Mesenteric fat pad (tissue), 1 donor: ENCODE measurements at places on chromosomes 11 and 22. TPM values are rescaled to one million over a fixed set of nuclear protein-coding genes. Genes with fewer than 3 reads are reported as not detected.

- DNase-seq = no peak
Observed at GRCh38 chr11:118918686-118919280, 6.9 kb downstream of the BCL9L start.

UPB1 gene
- 0.32 TPM for total RNA-seq

DNA sequence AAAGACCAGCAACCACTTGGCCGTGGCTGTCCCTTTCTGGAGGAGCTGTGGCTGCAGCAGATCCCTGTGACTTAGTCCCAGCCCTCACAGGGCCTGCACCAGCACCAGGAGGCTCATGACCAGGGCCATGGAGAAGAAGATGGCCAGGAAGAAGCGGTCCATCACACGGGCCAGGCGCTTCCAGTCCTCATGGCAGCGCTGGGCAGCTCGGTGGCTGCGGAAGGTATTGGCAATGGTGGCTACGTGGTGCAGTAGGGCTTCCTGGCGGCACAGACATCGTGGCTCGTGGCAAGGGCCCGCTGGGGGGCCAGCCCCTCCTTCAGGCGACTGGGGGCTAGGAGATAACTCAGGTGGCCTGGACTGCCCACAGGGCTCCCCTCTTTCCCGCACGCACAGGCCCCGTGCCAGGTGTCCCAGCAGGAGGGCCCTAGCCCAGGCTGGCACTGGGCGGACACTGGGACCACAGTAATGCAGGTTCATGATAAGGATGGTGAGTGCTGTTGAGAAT lies 5.1 kb downstream of the CHRNA10 start:
- peak; percentile 69 for DNase-seq

PRAME gene
- total RNA-seq = not detected

DNA sequence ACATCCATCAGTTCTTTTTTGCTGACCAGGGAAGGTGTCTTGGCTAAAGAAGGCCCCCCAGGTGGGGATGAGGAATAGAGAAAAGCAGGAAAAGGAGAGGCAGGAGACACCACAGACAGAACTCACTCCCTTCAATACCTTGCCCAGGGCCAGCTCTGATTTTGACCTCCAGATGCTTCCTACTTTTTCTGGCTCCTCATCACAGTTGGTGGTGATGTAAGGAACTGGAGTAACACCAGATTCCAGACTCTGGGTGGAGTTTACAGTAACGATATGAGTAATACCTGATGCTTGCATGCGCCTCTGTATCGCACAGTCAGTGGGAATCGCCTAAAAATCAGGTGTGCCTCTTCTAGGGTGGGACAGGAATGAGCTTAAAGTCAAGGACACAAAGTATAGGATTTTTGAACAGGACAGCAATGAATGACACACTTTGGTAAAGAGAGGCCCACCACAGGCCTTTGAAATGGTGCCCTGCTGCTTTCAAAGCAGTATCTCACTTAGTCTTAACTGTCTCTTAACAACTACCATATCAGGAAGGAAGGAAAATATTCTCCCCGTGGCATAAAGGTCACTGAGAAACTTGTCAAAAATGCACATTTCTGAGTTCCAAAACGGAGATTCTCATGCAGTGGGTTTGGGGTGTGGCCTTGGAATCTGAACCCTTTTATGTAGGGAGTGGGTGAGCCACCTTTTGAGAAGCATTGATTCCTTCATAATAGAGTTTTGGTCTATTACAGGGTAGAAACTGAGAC lies 140.8 kb downstream of the SNX19 start:
- DNase-seq = no peak

GRCh38 chr22:45884201-45885062 lies 92.5 kb downstream of the WNT7B start:
- DNase-seq = no peak

DNA sequence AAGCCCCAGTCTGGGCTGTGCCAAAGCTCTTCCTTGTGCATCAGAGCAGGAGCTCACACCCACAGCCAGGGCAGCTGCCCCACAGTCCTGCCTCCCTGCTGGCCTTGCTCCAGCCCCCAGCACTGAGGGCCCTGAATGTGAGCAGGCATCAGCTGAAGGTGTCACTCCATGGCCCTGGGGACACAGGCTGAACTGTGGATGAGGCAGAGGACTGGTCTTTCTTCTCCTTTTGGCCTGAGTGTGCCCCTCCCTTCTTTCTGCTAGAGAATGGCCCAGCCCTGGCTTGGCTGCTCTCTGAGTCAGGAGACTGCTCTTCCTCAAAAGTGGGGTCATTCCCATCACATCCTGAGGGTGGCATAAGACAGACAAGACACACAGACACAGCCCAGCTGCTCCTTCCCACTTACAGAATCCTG lies 16.2 kb downstream of the OTOG start:
- DNase-seq = peak; percentile 82

- no peak for DNase-seq
Observed at GRCh38 chr11:46106530-46107407, 14.5 kb downstream of the PHF21A start.

PDGFD gene
- total RNA-seq = 37.1 TPM

- peak; percentile 87 for DNase-seq
Observed at GRCh38 chr11:60767388-60767811, 10.7 kb downstream of the MS4A15 start.

CXCR5 gene
- total RNA-seq = not detected

- no peak for DNase-seq
Observed at GRCh38 chr22:26671317-26672059, 14.1 kb downstream of the MIAT start.

GRCh38 chr11:131898949-131899348 lies 528.5 kb downstream of the NTM start:
- no peak for DNase-seq

SCGB2A2 gene
- total RNA-seq = not detected

DNA sequence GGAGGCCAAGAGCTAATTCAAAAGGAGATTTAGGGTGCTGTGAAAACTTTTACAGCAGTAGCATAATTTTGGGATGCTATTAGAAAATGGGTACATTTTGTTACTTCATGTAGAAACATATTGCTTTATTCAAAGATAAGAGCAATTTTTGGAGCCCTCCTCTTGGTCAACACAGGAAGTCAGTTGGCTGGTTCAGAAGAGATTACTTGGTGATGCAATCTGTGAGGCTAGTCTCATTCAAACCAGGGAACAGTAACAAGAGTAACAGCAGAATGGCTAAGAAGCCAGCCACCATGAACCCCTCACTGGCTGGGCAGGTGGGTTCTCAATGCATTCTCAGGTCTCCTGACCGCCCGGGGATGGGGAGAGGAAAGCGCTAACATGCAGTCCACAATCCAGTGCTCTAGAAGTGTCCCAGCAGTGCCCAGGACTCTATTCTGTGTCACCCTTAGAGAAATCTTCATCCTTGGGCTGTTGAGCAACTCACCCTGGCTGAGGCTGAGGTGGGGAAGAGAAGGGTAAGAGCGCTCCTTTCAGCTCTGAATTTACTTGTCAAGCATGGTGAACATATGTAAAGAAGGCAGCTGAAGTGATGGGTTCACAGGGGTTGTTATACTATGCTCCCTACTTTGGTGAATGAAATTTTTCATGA lies 262.2 kb upstream of the UBASH3B start:
- DNase-seq = no peak

VPREB3 gene
- not detected for total RNA-seq

GRCh38 chr11:86723281-86723680 lies 50.9 kb upstream of the ME3 start:
- no peak for DNase-seq

GRCh38 chr11:71307811-71308645 lies 55.7 kb upstream of the SHANK2 start:
- DNase-seq = peak; percentile 30

GRCh38 chr11:79466411-79466810 lies 25.6 kb upstream of the TENM4 start:
- DNase-seq = no peak

GUCY1A2 gene
- 6.9 TPM for total RNA-seq
